ENCODE measurements at places on chromosomes 6 and 20. TPM values are rescaled to one million over a fixed set of nuclear protein-coding genes. Genes with fewer than 3 reads are reported as not detected.

DNA sequence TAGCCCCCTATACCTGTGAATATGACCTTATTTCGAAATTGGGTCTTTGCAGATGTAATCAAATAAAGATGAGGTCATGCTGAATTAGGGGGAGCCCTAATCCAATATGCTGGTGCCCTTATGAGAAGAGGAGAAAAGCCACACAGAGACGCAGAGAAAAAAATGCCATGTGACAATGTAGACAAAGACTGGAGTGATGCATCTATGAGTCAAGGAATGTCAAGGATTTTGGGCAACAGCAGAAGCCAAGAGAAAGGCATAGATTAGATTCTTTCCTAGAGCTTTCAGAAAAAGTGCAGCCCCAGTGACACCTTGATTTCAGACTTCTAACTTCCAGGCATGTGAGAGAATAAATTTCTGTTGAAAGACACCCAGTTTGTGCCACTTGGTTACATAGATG is 47.4 kb upstream of the HS3ST5 start:
- DNase-seq, result no peak

The DDO gene
- total RNA-seq, result 4.6 TPM

DNA sequence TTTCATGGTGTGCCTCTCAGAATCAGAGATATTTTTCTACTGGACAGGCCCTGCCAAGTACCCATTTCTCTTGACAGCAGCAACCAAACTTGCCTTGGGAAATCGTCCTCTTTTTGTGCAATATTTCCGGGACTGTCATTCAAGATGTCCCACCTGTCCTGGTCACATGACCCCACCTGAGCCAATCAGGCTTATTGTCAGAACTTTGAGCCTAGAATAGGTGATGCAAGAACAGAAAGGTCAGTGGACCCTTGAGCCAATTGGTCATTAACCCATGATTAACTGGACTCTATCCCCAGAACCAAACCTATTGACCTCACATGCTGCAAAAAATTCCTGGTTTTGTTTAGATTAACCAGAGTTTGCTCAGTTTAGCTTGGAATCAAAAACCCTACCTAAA is 108.3 kb upstream of the TOP1 start:
- DNase-seq, result no peak

DNA sequence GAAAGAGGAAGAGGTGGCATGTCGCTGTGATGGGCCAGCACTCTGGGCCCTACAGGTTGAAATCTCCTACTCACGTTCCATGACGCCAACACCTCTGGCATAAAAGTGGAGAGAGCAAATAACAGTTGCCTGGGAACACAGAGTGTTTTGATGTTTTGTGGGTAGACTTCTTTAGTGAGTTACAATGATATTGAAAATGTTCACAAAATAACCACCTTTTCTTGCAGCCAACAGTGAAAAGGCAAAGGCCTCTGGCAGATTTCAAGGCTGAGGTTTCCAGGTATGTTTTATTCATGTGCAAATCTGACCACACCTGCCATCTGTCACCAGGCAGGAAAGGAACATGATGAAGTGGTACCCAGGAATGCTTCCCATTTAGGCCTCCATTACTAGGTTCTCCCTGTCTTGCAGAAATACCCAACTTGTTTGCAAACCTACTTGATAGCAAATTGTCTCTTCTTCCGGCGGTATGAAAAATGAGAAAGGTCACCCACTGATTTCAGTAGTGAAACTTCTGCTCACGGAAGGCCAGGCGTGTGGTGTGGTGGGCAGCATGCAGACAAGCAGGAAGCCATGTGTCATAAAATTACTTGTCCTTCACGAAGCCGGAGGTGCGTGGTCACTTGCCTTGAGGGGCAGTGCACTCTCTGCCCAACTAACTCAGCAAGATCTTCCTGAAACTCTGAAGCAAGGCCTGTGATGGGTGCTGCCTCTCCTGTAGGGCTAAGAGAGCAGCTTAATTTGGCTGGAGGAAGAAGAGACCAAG is 299.1 kb upstream of the PRDM1 start:
- no peak for DNase-seq

The ZNF391 gene
- 1.9 TPM for total RNA-seq
